GM03348 (cell line): ENCODE measurements at places on chromosomes 2 and 18.

- no peak for DNase-seq
These were observed 323.5 kb downstream of the AFF3 start for GRCh38 chr2:99818842-99819241.

- DNase-seq = no peak
These were observed 310.8 kb downstream of the PIEZO2 start for GRCh38 chr18:10838553-10838952.

- peak; percentile 66 for DNase-seq
These were observed 344.6 kb upstream of the CHAC2 start for GRCh38 chr2:53422979-53423378.

GRCh38 chr2:233964581-233964980, 47.4 kb downstream of the TRPM8 start:
- DNase-seq = peak; percentile 15

GRCh38 chr2:75287624-75288316, 88.5 kb upstream of the TACR1 start:
- no peak for DNase-seq

DNA sequence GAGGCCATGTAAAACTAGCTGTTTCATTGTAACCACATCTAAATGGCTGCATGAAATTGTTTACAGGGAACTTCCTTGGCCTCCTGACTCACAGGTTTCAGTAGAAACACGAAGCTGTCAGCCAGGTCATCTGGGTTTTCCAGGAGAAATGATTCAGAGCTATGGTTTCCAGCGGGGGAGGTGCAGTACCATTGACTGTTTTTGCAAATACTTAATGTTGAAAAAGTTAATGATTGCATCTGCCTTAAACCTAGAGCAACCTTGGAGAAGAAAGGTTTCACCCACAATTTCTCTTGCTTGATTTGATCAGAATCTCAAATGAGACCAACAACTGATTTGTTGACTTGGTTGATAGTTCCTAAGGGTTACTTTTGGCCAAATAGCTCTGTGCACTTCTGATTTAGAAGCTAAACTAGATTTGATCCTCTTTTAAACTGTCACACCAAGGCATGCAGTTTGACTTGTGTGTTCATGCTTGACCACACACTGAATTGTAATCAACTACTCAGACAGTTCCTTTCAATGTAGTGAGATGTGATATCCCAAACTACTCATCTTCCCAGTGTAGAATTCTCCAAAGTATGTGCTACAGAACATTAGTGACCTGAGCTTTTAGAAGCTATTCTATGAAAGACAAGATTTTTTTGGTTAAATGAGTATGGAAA, 193.5 kb upstream of the CHST9 start:
- DNase-seq = no peak

- no peak for DNase-seq
These were observed 158.6 kb upstream of the HS6ST1 start for GRCh38 chr2:128477026-128477820.

GRCh38 chr2:235754357-235755207, 260.7 kb downstream of the AGAP1 start:
- DNase-seq = no peak

DNA sequence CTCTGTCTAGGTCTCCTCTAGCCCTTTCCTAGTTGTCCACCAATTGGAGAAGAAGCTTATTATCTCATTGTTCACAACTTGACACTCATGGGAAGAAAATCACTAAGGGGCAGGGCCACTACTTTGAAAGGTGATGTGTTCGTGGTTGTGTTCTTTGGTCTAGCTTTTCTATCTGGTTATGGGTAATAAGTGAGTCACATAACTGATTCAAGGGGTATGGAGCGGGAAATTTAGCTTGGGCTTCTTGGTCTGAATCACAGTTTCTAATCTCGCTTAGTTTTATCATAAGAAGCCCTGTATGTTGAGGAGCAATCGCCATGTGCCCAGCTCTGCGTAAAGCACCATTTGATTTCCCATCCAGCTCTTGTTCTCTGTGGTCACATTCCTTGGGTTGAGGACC, 18.7 kb upstream of the DYTN start:
- no peak for DNase-seq
